ENCODE measurements at places on chromosomes 6 and 20.

GRCh38 chr6:53536561-53536960 is 8.3 kb downstream of the GCLC start:
- DNase-seq = no peak

DNA sequence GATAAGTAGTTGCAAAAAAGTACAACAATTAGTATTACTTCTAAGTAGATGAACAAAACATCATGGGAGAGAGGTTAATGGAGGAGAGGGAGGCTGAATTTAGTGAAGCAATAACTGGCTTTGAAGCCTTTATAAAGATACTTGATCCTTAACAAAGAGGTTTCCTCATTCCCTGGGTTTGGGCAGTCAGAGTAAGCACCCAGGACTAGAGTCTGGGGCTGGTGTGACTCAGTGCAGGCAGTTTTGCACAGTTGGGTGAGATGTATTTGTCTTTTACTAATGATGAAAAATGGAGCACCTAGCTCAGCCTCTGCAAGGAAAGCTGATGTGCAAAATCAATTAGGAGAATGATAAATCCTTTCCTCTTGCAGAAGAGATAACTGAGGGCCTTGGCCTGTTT is 11.8 kb upstream of the OPN5 start:
- no peak for DNase-seq

DNA sequence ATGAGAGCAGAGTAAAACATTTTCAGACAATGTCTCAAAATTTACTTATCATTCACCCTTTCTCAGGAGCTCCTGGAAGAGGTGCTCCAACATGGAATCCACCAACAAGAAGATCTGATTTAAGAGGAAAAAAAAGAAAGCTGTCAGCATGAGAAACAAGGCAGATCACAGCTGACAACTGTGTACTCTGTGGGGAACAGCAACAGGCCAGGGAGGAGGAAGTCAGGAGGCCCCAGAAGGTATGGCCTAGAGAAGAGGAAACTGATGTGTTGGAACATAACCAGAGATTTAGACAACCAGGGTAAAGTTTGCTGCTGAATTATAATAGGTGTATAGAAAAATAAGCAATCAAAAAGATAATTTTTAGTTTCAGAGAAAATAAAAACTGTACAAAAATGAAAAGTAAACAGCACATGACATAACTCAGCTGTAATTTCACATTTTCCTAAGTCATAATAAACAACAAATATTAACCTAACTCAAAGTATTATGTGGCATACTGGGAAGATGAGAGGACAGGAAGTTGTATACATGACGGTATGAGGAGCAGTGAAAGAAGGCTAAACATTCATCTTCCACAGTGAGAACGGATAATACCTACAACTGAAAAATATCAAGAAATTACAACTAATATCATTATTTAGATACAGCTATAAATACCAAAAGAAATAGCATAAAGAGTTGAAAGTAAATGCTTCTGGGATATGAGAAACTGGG is 113.6 kb upstream of the EMILIN3 start:
- no peak for DNase-seq

DNA sequence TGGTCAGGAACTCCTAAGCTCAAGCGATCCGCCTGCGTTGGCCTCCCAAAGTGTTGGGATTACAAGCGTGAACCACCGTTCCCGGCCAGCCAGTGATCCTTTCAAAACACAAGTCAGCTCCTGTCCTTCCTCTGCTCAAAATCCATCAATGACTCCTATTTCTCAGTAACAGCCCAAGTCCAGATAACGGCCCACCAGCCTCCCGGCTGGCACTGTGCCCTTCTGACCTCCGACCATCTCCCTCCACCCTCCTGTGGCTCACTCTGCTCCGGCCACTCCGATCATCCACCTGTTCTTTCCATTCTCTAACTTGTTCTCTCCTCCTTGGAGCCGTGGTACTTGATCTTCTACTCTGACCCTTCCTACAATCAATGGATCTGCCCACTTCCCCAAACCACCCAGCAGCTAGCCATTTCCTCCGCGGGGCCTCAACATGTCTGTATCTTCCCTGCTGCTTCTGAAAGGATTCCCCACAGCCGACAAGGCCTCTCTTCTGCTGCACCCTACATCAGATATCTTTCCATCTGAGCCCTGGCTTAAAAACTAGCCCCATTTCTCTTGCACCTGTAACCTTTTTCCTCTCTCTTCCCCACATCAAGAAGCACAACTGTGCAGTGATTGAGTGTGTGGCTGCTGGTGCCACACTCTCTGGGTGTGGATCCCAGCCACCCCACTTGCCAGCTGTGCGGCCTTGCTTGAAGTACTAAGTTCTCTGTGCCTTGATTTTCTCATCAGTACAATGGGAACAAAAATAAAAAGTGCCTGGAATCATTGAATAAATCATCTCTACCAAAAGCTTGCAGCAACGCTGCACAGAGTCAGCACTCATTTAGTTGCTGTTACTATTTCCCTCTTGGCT is 6.1 kb upstream of the ZMYND8 start:
- no peak for DNase-seq

DNA sequence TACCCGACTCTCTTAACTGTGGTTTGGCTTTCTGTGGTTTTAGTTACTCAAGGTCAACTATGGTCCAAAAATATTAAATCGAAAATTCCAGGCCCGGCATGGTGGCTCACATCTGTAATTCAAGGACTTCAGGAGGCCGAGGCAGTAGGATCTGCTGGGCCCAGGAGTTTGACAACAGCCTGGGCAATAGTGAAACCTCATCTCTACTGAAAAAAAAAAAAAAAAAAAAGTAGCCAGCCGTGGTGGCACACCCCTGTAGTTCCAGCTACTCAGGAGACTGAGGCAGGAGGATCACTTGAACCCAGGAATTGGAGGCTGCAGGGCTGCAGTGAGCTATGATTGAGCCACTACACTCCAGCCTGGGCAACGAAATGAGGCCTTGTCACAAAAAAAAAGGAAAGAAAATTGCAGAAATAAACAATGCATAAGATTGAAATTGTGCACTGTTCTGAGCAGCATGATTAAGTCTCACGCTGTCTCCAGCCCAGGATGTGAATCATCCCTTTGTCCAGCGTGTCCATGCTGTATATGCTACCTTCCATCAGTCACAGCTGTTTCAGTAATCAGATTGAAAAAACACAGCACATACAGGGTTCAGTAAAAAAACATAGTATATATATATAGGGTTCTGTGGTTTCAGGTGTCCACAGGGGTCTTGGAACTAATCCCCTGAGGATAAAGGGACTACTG is 40.7 kb downstream of the RGS17 start:
- peak; percentile 51 for DNase-seq

- DNase-seq = peak; percentile 41
These were observed 734 bp downstream of the TPBG start for GRCh38 chr6:82364087-82365015.

DNA sequence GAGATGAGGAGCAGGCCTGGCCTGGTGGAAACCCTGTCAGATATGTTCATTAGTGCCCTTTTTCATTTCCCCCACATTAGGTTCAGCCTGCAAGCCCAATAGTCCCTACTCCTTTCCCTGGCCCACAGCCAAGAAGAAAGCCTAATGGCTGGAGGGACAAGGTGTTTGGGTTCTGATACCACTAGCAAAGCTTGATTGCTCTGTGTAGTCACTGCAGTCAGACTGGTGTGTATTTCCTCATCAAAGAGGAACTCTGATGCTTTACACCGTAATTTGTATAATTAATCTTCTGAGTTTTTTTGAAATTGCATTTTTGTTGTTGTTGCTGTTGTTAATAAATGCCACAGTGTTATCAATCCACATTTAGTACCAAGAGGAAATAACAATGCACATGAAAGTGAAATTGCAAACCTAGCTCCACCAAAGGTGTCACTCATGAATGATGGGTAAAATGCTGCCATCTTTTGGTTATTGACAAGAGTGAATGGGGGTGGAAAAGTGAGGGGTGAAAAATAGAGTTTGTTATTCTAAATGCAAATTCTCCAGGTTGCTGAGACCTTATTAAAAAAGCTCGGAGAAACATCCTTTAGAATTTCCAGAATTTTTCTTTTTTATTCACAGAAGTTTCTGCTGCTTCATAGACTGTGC is 320.2 kb upstream of the POU3F2 start:
- no peak for DNase-seq

DNA sequence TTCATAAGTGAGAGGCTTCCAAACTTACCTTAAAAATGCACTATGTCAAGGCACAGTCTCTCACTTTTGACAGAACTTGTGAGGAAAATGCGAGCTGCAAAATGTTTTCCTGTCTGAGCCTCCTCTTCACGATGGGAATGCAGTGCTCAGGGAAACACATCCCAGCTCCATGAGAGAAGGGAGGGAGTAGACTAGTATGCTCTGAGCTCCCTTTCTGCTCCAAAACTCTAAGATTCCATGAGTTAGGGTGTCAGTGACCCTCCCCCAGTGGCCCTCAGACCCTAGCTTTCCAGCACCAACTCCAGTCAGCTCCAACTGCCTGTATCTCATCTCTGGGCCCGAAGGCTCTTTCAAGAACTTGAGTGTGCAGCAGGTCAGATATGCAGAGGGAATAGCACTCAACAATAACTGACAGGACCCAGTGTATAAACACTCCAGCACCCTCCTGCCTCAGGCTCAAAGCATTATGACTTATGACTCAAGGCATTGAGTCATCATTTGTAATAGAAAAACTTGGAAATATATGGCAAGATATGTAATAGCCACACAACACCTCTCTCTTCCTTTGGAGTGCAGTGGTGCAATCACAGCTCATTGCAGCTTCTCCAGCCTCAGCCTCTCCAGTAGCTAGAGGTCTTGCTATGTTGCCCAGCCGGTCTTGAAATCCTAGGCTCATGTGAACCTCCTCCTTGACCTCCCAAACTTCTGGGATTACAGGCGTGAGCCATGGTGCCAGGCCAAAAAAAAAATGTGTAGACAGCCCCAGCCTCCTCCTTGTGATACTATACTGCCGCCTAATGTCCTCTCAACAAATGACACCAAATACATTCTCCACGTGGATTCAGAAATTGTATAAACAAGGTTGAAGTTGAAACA is 16.7 kb upstream of the ENTPD6 start:
- DNase-seq = peak; percentile 64

- DNase-seq = no peak
These were observed 2.7 kb downstream of the KHDRBS2 start for GRCh38 chr6:62283365-62283764.

DNA sequence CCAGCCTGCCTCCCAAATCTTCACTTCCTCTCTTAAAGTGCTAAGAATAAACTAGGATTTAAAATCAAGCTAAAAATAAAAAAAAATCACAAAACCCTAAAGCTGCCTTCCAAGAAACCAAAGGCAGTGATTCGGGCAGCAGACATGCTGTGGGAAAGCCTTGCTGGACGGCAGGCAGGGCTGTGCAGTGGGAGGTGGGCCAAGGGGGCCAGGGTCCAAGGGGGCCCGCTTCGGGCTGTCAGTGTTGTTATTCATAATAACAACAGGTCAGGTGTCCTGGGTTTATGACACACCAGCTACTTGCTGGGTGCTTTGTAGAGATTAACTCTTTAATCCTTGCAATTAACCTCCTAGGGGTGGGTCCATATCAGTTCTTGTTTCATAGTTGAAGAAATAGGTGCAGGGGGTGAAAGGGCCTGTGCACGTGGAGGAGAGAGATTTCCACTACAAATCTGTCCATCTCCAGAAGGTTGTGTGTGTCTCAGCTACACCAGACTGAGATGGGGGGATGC is 40.4 kb downstream of the CD40 start:
- no peak for DNase-seq

DNA sequence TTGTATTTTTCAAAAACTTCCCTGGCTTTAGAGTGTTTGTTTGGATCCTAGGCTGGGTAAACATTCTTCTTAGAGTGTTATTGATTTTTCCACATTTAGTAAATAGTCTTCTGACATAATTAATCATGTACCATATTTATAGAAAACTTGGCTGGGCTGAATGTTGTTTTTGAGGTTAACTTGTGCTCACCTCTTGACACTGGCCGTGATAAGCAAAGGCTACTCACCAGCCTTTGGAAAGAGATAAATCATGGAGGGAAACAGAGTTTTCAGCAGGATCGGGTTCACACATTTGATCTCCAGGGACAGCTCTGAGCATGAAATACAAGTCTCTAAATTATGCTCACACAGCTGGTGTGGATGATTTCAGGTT is 6.2 kb upstream of the CD93 start:
- no peak for DNase-seq

DNA sequence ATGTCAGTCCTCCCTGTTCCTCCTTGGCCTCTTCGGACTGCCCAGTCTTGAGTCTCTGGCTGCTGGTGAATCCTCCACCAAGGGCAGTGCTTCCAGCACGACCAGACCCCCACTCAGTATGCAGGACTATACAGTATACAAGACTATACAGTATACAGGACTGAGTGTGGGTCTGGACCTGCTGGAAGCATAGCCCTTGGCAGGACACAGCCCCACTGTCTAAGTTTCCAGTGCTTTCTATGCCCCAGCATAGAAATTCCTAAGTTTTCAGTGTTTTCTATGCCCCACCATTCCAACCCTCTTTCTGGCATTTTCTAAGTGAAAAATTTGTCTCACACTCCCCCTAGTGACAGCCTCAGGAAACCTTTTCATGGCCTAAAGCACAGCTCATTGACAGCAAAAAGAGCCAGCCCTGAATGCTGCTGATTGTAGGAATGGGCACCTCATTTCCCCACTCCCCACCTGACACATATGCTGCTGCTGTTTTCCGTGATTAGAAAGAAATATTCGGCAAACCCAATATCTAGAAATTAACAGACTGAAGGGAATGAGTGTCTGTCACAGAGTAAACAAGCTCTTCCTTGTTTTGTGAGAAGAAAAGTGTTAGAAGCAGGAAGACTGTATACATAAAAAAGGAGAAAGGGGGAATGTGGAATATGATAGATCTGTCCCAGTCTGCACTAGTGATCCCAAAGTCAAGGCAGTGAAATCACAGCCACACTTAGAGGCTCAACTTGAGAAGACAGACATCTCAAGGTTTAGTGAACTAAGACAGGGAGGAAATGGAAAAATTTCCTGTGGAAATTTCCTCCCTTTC is 206.9 kb downstream of the IBTK start:
- DNase-seq = peak; percentile 40

- DNase-seq = peak; percentile 39
These were observed 19.3 kb downstream of the FAXC start for GRCh38 chr6:99330159-99330558.

DNA sequence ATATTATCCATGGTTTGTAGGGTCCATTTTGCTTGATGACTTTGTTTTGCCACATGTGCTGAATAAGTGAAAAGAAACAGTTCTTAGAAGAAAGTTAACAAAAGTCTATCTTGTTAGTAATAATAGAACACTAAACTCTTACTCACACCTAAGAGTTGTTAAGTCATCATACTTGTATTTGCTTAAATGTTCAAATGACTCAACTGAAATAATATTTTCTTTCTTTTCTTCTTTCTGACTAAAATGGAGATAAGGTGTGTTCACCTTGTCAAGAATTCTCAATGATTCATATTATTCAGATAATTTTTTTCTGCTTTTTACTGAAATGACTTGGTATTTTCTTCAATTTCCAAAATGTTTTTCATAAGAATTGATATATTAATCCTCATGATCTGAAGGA is 327.2 kb downstream of the HTR1B start:
- no peak for DNase-seq

GRCh38 chr6:143197377-143197776 is 136.7 kb downstream of the AIG1 start:
- DNase-seq = no peak

Data from GM04504 (cell line).